ENCODE measurements at places on chromosomes 16 and 17.

DNA sequence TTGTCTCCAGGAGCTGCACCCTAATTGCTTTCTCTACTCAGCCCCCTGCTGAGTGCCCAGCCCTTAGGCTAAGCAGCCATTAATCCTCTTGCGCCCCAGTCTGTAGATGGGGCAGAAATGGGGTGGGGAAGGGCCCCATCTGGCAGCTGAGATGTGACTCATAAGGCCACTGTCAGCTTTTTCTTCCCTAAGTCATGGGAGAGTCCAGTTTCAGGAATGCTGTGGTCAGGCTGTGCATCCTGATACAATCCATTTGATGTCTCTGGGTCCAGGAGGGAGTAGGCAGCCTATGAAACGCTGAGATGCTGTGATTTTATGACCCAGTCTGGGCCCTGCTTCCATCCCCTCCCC, 12.3 kb downstream of the PLXDC1 start:
- no peak for DNase-seq

DNA sequence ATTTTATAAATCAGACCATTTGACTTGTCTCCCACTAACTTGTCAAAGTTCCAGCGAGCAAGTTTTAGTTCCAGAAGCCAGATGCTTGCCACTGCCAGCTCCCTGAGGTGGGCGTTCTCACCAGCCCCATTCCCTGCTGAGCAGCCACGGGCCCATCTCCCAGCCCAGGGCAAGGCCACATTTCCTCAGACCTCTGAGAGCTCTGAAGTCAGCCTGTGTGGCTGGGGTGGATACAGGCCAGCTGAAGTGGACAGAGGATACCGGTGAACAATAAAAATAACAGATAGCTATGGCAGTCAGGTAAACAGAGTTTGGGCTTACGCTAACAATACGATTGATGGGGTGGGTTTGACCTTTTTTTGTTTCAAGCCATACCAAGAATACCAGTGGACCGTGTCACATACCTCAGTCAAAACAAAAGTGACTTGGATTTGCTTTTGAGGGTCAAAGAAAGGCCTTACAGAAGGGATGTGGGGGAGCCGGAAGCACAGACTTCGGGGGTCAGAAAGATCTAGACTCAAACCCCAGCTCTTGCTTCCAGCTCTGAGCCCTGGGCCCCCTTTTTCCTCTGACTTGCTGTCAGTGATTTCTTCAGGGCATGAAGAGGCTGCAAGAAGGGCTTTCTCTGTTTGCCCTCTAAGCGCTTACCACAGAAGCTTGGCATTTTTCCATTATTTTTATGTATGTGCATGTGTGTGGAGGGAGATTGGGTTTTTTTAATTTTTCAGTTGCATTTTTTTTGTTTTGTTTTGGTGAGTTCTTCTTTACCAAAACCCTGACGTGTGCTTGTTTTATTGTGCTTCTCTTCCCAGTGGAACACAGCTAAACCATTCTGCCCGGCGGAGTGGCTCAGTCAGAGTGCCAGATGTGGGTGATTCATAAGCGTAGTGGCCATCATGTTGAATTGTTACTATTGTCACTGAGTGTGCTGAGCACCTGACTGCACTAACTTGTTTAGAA, 109.9 kb downstream of the GNAO1 start:
- no peak for DNase-seq

DNA sequence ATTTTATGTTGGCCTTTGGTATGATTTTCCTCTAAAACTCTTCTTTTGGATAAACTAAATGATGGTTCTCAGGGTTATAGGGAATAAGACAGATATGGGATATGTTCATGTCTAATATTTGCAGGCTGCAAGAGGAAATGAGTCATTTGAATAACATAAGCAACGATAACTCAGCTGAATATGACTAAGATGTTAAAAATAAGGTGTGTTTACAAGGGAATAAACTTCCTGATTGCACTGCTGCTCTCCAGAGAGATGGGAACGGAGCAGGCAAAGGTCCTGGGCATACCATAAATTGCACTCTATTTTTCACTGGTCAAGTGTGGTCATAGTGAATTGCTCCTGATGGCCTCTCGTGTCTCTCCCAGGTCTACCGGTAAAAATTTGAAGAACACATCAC, 666.2 kb downstream of the TOX3 start:
- no peak for DNase-seq

GRCh38 chr17:73623818-73624217, 20.4 kb downstream of the SDK2 start:
- no peak for DNase-seq

DNA sequence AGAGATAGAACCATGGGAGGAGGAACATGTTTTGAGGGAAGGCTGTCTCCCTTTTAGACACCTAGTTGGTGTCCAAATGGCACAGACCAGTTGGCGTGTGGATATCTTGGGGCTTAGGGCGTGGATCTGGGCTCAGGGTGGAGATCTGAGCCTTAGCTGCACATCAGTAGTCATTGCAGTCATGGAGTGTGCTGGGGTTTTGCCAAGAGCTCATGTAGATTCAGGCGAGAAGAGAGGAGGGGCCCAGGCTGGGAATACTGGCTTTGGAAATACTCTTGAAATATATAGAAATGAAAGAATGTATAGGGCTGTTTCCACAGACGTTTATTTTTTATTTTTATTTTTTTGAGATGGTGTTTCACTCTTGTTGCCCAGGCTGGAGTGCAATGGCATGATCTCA, 92.0 kb downstream of the PRKCB start:
- DNase-seq, result no peak

DNA sequence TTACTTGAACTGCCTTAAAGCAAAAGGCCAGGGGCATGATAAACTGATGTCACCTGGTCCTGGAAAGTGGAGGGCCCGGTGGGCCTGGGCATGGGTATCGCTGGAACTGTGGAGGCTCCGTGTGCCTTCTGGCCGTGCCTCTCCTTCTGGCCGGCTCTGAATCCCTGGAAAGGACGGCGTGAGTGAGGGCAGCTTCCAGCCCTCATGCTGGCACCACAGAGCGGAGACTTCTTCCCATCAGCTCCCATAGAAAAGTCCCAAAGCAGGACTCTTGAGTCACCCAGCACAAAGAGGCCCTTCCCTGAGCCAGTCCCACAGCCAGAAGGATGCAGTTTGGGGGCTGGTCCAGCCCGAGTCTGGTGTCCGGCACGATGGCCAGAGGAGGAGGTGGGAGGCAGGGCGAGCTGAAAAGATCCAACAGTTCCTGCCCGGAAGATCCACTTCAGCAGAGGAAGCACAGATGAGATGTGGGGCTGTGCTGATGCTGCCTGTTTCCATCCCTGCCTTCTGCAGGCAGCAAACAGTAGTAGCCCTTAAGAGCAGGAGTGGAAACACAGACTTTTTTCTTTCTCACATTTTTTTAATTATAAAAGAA, 7.8 kb downstream of the GAA start:
- no peak for DNase-seq

DNA sequence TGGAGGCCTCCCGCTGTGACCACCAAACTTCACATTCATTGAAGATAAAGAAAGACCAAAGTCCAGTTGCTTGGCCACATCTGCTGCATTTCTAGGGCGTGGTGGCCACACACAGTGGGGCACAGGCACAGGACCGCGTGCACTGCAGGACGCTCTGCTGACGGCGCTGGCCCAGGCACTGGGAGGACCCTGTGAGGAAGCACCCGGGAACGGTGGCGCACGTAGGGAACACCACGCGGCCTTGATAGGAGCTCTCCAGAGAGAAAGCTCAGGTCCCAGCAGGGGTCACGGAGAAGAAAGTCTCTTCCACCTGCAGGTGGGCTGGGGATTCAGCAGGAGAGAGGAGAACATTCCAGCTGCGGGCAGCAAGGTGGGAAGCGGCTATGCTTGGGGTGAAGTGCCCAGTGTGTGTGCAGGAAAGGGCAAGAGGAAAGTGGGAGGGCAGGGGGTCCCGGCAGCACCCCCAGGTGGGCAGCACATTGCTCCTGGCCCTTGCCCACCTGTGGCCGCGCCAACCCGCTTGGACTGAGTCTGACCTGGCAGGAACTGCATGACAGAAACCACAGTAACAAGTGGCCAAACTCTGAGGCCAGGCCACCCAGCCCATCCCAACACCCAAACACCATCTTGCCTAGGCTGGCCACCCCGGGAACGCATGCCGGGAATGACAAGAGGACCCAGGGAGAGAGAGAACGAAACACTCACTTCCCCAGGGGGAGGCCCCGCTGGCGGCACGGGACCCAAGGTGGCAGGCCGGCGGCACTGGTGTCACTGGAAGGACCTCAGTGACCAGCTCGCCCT, 32.8 kb downstream of the TBC1D16 start:
- no peak for DNase-seq

GRCh38 chr17:28326114-28326513, 7.1 kb downstream of the TMEM97 start:
- DNase-seq, result no peak

- DNase-seq, result no peak
Observed at GRCh38 chr17:56994009-56994792, 16.3 kb downstream of the SCPEP1 start.

DNA sequence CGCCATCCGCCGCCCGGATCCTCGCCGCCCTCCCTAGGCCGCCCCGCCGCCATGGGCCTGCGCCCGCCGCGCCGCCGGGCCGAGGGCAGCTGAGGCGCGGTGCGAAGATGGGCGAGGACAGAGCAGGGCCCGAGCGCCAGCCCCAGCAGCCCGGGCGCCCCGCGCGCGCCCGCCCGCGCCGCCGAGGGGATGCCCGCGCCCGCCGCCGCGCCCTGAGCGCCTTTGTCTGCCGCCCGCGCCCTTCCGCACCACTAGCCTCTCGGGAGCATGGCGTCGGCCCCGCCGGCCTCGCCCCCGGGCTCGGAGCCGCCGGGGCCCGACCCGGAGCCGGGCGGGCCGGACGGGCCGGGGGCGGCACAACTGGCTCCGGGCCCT, 278 bp downstream of the RAB11FIP3 start:
- DNase-seq, result no peak

DNA sequence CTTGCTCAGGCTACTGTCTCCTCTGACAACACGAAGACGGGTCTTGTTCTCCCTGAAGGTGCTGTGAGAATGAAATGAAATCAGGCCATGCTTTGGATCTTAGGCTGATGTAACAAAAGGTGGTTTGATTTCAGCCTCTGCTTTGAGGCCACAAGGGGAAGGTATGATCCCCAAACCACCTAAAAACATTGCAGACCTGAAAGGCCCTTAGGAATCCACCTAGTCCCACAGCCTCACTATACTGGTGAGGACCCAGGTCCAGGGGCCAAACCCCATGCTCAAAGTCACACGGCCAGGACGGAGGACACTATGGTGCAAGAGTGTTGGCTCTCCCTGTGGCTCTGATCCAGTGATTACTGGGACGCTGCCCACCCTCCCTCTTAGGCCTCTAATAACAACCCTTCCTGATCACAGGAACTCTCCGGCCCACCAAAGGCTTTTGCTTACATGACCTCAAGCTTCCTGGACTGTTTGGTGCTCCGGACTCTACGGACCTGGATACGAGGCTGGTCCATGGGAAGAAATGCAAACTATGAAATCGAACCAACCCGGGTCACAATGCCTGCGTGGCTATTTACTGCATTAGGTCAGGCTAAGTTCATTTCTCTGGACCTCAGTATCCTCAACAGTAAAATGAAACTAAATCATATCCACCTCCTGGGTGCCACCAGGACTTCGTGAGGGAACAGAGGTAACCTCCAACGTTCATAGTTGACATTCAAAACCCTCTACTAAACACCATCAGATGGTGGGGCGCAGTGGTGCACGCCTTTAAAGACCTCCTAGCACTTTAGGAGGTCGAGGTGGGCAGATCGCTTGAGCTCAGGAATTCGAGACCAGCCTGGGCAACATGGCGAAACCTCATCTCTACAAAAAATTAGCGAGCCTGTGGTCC, 1.5 kb downstream of the TRIM25 start:
- DNase-seq, result no peak

DNA sequence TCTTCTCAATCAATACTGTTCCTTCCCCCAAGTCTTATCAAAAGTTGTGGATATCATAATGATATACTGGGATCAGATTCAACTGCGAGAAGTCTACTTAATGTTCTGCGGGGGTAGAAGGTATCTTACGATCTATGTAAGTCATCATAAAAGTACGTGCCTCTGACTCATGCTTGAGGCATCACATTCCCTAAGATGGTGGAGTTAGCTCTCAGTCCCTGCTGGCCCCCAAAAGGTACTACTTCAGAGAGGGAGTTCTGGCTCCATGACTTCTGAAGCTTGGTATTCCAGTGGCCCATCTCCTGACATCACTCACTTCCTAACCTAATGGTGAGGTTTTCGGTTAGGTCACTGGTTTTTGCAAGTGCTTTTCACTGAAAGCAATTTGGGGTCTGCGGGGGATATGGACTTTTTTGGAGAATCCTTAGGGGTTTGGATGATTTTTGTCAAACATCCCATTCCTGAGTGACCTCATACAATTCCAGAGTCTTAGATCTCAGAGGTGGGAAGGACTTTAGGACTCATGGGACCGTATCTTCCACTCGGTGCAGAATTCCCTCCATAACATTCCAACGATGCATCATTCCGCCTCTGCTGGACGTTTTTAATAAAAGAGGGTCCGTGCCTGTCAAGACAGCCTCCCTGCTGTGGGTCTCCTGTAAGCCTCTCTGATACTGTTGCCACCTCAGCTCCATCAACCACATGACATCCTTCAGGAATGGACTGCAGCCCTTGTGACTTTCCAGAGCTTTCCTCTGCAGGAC, 74.3 kb downstream of the DYNLRB2 start:
- no peak for DNase-seq

DNA sequence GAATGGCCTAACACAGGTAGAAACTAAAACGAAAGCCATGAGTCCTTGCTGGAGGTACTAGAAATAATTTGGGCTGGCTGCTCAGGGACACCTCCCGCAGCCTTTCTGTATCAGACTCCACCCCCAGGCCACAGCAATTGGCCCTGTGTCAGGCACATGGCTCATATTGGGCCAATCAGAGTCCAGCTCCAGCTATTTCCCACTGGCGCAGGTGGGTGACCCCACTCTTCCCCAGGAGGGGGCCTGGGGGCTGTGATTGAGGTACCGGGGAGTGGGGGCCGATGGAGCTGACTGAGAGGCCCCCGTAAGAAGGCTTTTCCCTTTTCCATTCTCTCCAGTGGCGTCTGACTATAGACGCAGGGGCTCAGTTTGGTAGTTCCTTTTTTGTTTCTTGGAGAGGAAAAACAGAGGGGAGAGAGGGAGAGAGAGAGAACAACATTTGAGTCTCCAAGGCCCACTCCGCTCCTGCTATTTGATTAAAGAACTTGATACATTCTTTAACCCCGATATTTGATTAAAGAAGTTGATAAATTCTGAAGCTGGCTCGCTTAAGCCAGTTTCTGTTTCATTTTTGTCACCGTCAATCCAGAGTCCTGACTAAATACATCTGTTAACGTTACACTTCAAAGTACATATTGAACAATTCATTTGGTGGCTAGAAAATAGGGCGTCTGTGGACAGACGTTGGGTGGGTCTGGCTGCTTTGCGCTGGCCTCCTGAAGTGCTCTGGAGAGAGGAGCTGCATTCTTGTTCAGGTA, 26.3 kb downstream of the FOXL1 start:
- DNase-seq, result no peak

Data from DMS 273 treated with DMSO at 0.1 percent for 48 hours (cell line).